Stimulated activated CD4-positive, alpha-beta T cell treated with anti-CD3 and anti-CD28 coated beads, Interleukin-12 subunit alpha, Interleukin-12 subunit beta, amount 100 ng/mL, for 24 hours (primary cell): ENCODE measurements at places on chromosomes 6 and 20.
A peak's percentile ranks its signal among the peaks of the same experiment; 100 is the strongest.

- no peak for DNase-seq
These were observed 29.9 kb upstream of the FKBP1A start for GRCh38 chr20:1422753-1423152.

- no peak for DNase-seq
These were observed 73.4 kb downstream of the ISM1 start for GRCh38 chr20:13294522-13294921.

GRCh38 chr6:5566718-5567117, 305.4 kb downstream of the FARS2 start:
- DNase-seq: no peak

DNA sequence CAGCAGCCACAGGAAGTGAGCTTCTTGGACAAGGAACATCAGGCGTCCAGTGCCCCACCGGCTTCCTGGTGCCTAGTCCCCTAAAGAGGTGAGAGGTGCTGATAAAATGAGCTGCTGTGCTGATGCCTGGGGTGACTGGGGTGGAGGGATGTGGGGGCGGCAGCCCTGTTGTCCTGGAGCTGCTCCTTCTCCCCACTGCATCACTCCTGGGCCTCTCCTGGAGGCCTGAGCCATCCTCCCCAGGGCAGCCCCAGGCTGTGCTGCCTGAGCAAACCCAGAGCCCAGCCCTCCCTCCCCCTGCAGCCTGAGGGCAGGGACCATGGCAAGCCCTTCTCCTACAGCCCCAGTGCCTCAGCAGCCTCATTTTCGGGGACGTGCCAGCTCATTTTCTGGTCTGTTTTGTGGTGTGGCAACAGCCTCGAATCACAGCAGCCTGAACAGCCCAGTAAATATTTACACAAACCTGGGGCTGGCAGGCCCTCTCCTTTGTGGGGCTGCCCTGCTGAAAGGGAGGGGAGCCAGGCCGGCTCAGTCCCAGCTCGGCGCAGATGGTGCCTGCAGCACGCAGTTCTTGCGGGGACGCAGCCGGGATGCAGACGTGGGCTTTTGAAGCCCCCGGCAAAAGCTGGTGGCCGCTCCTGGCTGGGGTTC, 259.9 kb downstream of the DLL1 start:
- no peak for DNase-seq

DNA sequence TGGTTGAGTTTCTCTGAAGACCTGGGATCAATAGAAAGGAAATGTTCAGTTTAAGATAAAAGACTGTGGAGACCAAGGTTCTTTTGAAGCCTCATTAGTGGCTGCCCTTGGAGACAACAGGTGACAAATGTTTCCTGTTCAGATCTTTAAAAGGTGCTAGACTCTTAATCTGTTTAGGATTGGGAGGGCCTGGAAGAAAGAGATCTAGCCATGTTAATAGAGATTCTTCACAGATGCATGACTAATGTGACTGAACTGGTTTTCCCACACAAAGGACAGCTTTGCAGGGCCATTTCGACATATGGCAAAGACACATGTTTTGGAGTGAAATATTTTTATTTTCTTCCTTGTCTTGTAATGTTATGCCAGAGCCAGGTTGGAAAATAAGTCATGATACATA, 82.2 kb downstream of the WDR27 start:
- DNase-seq: no peak

DNA sequence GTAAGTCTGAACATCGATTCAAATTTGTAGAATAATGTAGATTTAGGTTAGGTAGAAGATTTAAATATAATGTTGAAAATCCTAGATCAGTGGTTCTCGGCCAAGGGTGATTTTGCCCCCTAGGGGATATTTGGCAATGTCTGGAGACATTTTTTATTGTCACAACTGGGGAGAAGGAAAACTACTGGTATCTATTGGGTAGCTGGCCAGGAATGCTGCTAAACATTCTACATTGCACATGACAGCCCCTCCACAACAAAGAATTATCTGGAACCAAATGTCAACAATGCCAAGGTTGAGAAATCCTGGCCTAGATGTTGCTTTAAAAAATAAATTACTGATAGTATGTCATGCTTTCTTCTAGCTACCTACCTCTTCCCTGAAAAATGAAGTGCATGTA, 76.1 kb downstream of the HIVEP2 start:
- DNase-seq: no peak

GRCh38 chr6:31908791-31909190, 6.9 kb upstream of the ZBTB12 start:
- no peak for DNase-seq

DNA sequence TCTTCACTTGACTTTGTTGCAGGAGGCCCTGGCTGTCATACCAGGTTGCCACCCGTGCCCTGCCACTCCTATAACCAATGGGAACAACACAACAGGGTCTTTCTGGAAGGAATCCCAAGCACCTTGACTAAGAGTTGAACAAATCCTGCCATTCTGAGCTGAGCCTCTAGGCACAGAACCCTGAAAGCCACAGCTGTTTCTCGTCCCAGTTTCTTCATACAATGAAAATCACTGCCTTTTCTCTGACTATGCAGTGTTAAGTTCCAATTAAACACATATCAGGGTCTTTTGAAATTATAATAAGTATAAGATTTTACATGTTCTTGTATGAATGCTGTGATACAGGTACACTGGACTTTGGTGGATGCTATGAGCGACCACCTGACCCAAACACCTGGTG, 54.4 kb downstream of the RIPOR2 start:
- DNase-seq: no peak

DNA sequence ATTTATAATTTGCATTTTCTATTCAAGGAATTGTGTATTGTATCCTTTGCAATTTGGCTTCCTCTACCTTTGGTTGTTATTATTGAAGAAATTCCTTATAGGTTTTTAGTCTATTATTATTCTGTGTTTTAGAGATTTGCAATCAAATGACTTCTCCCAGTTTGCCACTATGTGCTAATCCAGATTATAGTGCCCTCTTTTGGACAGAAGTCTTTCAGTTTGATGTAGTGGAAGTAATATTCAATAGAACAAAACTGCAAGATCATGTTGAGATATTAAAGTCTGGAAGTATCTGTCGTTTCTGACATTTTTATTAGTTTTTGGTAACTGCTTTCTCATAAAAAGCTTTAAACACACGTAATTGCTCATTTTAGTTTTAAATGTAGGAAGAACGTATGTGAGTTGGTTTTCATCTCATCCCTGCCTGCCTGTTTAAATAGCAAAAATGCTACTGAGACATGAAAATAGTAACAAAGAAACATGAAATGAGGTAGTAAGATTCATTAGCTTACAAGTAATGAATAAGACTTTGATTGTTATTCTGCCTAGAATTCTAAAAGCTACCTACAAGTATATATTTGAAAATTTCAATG, 72.8 kb downstream of the RTN4IP1 start:
- no peak for DNase-seq

DNA sequence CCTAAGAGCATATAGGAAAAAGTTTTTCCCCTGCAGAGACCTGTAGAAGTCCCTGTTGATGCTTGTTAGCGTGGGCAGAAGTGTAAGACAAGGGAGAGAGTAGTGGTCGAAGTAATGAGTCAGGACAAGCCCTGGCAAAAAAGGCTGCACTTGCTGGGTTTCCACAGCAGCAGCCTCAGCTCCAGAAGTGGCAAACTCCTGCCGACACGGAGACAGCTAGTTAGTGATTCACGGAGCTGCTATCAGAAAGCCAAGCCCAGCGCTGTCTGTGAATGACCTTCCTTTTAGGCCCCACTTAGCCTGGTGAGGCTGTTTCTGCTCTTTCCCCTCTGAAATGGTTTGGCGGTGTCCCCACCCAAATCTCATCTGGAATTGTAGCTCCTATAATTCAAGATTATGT, 109.1 kb downstream of the FAM50B start:
- no peak for DNase-seq

- no peak for DNase-seq
These were observed 62.8 kb upstream of the FOXO3 start for GRCh38 chr6:108497883-108498282.

DNA sequence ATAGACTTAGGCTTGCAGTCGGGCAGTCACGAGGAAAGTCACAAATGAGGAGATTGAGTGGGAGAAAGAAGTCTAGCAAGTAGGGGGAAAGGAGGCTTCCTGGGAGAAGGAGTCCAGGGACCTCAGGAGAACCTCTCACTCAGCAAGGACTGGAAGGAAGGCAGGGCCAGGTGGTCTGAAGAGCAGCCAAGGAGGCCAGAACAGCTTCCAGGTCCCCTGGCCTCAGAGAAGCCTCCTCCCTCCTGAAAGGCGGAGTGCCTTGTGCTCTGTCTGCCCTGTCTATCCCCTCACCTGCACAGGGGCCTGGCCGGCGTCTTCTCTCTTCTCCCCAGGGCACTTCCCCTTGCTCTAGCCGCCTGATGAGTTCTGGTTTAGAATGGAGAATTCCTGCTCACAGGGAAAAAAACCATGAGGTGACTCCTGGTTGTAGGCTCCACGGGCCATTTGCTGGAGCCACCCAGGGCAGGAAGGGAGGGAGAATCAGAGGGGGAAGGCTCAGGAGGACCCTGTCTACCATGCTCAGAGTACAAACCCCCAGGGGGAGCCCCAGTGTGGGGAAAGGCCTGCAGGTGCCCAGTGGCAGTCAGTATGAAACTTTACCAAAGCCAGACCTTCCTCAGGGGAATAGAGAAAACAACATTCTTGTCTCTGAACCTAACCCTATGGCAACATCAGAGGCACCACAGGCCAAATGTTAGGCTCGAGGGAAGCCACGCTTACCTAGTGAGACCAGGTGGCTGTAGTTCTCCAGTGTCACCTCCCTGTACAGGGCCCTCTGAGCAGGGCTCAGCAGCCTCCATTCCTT, 11.2 kb downstream of the ZNF337 start:
- no peak for DNase-seq

DNA sequence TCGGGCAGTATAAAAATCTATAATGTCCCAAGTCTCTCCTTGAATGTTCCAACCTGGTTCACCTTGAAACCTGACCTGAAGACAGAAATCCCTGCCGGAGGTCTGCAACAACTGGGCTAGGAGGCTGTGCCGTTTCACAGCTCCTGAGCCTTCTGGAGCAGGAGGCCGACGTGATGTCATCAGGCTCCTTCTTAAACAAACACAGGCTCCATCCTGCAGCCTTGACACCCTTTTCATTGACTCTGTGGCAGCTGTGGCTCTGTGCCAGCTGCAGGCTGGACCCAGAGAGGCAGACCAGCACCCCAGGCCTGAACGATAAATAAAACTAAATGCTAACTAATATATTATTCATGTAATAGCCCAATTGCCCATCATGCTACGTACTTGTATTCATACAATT, 483.9 kb downstream of the CD83 start:
- no peak for DNase-seq

DNA sequence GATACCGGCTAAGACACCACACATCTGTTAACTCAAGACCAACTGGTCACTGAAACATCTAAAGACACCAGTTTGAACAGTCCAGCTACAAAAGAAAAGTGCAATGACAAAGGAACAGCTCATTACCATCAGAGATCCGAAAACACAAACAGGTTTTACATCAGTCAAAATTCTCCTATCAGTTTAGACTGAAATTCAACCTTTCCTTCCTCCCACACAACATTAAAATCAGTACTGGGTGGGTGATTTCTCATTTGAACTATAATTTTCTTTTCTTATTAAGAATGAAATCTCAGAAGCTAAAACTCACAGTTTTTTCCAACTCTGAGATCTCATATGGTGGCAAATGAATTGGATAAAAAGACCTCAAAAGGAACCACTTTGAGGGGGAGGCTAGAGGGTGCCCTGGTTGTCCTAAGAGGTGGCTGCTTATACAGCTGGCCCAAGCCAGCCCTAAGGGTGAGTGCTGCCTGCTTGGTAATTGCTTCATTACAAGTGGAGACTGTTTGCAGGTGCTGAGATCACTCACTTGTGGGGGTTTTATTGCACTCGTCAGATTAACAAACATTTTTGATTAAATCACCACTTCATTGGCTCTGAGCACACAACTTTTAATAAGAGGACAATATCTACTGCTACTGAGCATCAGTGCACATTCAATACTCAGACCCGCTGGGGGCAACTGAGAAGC, 4.3 kb downstream of the CCDC167 start:
- no peak for DNase-seq

- no peak for DNase-seq
These were observed 12.1 kb downstream of the TRAPPC3L start for GRCh38 chr6:116533233-116533957.

GRCh38 chr6:149963212-149963461, 606 bp upstream of the ULBP1 start:
- DNase-seq: no peak

DNA sequence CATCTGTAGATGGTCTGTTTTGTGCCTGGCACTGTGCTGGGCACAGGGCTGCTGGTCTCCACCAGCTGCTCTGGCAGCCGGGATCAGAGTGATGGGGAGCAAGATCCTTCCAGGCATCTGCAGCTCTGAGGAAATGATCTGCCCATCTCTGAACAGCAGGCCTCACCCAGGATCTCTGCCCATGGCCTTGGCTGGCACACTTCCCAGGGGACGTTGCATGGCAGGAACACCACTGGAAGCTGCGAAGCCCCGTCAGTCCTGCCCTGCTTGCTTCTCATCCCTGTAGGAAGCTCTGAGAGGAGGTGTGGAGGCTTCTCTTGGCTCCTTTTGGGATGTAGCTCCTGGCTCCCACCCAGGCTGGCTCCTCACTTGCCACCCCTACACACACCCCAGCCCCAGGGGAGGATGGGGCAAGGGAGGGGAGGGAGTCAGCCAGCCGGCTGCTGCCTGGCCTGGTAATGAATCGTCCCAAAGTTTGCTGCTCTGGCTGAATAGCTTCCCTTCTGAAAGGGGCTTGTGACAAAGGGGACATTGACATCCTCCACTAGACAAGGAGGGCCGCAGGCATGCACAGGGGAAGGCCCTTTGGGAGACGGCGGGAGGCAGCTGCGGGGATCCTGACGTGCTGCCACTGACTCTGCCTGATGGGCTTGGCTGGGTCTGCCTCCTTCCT, 108.9 kb downstream of the VEGFA start:
- DNase-seq: no peak

- DNase-seq: peak; percentile 22
These were observed 1.4 kb downstream of the BTN1A1 start for GRCh38 chr6:26501482-26501986.

DNA sequence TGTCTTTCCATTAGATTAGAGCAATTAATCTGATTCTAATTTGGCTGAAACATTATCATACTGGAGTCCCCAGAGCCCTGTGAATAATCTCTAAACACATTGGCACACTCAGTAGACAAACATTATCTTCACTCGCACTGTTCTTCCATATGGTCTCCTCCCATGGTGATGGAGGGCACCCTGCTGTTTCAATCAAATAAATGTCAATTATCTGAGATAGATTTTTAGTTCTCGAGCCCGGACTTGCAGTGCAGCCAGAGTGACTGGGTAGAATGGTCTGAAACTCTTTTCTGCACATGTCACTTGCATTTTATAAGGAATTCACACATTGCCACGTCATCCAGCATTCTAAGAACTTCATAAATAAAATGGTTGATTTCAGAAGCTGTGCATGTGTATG, 90.6 kb upstream of the MAP3K7 start:
- DNase-seq: no peak

GRCh38 chr6:16352258-16352635, 113.9 kb downstream of the GMPR start:
- DNase-seq: no peak

GRCh38 chr20:58094698-58095097, 133.8 kb downstream of the ANKRD60 start:
- DNase-seq: no peak

DNA sequence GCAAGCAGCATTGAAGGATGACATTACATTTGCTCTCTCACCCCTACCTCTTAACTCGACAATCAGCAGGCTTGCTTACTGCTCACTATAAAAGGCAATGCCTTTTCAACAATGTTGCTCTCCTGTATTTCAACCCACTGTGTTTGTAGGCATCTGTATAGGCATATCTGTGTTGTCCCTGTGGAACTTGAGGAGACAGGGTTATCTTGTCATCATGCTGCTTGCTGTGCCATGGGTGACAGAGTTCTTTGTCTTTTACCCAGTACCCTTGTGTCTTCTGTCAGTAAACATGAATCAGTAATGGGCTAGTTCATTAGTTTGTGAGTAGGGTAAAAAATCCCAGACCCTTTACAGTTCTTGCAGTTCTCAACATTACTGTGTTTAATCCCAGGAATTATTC, 25.2 kb downstream of the PHF3 start:
- no peak for DNase-seq
